Stimulated activated CD8-positive, alpha-beta memory T cell treated with anti-CD3 and anti-CD28 coated beads, Interleukin-4, amount 100 ng/mL, for 1 hour (primary cell): ENCODE measurements at places on chromosomes 5 and 9.
A peak's percentile ranks its signal among the peaks of the same experiment; 100 is the strongest.

DNA sequence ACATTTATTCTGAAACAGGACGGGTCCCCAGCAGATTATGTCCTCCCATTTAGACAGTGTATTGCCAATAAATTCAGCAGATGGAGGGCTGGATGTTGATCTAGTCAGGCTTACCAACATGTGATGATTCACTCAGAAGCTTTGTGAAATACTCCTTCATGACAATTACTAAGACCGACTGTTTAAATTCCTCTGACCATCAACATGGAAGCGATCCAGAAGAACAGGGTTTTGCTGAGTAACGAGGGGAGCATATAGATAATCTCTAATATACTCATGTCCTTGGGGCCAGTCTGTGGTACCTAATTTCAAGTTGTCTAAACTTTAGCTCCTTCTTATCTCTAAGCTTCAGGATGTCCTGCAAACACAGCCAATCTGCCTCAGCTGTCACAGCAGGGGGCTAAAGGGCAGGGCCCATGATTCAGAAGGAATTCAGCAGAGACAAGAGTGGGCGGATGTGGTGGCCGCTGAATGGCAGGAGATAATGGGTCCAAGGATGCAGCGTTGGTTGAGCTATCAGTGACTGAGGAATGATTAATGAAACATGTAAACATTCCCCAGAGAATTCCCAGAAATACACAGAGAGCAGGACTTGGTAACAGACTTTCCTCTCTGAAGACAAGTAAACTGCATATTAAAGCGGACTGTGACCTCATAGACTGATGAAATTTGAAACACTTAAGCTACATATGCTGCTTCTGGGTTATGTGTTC, 109.4 kb downstream of the ANKRD55 start:
- DNase-seq, result no peak

DNA sequence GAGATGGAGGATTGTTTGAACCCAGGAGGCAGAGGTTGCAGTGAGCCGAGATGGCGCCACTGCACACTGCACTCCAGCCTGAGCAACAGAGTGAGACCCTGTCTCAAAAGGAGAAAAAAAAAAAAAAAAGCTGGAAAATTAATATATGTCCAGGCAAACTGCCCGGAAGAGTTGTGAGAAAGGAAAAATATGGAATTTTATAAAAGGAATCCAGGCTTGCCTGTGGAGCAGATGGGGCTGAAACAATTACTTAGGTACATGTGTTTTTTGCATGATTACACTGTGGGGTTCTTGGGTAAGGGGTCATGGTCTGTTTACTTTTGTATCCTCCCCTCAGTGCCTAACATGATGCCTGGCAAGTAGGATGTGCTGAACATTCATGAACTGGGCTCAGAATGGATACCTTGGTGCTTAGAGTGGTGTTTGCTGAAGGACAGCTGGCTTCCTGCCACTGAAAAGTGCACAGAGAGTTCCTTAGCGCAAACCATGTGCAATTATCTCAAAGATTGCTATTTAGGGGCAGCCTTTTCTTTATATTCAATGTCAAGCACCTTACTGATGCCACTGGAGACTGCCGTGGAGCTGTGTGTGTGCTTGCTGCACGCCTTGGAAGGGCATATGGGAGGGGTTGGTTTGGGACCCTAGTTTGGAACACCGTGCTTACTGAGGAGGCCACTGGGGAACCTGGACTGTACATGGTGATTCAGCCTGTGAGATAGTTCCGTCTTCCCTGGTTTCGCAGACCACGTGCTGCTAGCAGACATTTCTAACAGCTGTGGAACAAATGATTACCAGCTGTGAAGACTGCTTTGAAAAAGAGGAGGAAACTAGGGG, 78.4 kb downstream of the MAP1B start:
- DNase-seq, result no peak

DNA sequence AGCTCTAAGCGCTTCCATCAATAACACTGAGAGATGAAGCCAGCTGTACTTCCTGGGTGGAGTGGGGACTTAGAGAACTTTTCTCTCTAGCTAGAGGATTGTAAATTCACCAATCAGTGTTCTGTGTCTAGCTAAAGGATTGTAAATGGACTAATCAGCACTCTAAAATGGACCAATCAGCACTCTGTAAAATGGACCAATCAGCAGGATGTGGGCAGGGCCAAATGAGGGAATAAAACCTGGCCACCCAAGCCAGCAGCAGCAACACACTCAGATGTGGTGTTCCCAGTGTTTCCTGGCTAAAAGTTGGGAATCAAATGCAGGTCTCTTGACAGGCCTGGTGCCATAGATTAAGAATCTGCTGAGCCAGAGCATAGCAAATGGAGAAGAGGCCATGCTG, 60.5 kb downstream of the ALDH7A1 start:
- no peak for DNase-seq

DNA sequence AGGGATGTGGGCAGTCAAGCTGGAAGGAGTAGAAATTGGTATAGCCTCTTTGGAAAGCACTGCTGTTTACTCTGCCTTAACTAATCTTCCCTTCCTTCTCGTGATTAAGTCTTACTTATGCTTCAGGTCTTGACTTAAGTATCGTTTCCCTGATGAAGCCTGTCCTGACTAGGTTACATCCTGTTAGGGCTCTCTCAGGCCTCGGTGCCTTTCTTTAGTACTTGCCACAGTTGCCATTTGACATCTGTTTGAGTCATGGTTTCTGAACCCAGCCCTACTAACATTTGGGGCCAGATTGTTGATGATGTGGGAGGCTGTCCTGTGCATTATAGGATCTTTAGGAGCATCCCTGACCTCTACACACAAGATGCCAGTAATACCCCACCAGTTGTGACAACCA, 94.4 kb downstream of the GAPVD1 start:
- no peak for DNase-seq

DNA sequence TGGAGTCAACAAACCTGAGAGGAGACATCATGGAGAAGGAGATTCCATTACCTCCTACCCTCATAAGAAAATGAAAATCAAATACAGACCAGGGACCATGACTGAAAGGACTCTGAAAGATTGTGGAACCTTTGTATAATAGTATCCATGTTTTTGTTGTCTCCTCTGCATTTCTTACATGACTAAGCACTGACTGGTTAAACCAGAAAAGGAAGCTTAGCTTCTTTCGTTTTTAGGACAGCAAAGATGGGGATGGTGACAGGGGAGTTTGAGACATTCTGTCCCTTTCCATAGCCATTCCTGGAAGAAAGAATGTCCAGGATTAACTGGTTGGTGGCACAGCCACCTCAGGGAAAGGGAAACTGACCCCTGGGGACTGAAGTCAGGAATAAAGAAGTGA, 22.2 kb downstream of the ITGA1 start:
- no peak for DNase-seq

GRCh38 chr5:40823459-40823858, 11.6 kb downstream of the RPL37 start:
- no peak for DNase-seq

DNA sequence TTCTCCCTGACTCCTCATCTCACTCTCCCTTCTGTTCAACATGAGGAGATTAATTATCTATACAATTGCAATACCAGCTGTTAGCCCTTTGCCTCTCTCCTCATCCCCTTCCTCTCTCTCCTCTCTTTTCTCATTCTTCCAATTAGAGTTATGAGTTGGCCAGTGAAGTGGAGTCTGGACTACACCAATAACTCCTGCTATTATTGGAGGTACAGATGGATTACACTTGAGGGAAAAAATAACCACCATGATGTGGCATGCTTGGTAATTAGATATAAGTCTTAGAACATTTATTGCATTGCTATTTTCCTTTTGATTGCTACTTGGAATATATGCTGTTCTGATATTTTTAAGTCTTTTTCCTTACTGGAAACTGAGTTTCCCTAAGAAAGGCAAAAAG, 159.2 kb downstream of the FRMD3 start:
- DNase-seq, result no peak

DNA sequence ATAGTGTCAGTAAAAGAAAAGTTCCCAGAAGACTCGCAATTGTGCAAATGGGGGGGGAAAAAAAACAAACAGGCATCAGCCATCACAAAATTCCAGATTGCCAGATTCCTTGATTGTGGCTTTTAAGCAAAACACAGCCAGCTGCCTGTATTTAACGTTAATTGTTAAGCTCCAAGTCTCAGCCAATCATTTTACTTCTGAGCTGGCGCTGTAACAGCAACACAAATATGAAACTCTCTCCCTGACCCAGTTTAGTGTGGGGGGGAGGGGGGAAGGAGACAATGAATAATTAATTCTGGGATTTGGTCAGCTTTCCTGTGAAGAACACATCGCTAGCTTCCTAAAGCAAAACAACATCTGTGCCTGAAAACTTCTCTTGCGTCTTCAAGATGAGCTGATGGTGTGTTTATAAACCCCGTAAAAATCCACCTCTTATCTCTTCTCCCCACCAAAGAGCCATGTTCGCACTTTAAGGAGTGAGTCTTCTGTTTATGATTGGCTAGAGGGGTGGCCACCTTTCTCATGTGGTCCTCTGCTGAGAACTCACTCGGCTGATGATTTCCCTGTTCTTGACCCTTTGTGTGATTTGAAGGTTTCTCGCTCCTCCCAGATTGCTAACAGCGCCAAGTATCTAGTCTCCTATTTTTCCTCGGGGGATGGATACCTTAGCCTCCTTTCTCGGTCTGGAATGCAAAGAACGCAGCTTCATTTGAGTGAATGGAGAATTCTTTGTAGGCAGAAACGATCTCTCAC, 160.2 kb upstream of the DAPK1 start:
- DNase-seq, result no peak

DNA sequence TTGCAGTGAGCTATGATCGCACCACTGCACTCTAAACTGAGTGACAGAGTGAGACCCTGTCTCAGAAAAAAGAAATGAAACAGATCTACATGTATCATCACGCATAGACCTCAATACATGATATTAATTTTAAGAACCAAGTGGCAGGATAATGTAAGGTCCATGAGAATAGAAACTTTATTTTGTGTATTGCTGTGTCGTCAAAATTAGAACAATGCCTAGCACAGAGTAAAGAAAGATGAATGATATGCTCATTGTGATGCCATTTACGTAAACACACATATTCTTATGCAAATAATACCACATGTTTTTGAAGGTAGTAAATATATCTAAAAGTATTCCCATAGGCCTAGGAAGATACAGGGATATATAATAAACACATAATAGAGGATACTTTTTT, 3.6 kb upstream of the UIMC1 start:
- DNase-seq, result no peak

DNA sequence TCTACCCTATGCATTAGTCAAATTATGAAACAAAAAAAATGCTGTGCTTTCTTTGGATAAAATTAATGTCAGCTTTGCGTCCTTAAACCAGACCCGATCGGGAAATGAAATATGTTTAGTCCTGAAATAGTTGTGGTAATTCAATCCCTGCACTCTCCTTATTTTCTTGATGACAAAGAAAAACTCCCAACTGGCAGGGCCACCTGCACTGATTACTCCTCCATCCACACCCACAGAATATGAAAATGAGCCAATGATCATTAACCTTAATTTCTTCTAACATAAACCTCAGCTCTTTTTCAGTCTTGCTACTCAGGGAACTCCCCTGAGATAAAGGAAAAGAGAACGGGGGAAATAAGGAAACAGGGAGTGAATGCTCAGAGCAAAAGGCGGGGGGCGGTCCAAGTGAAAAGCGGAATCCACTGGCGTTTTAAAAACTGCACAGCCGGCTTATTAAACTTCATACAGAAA, 245.3 kb downstream of the BNC2 start:
- DNase-seq, result no peak

- no peak for DNase-seq
These were observed 86.1 kb downstream of the ZNF354C start for GRCh38 chr5:179146277-179146676.

GRCh38 chr5:56302027-56302426, 68.9 kb upstream of the ANKRD55 start:
- DNase-seq, result no peak

- no peak for DNase-seq
These were observed at the start of gene RASEF for GRCh38 chr9:83062651-83063527. TSS of gene RASEF (minus strand) at chr9:83063142. CDS start at chr9:83062867, 275 bp downstream.

DNA sequence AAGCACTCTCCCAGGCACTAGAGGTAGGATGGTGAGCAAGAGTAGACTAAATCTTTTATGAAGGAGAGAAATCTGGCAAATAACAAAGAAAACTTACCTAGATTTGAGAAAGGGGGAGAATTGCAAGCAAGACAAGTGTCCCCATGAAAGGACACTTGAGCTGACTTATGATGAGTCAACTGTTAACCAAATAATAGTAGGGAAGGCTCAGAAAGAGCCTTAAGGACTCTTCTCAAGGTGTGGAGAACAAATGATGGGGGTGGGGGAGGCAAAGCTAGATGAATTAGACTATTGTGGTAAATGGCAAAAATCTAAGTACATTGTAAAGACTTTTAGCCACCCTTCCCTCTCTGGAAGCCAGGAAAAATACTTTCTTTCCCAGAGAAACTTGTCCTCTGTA, 77.6 kb upstream of the RASA1 start:
- DNase-seq, result no peak

DNA sequence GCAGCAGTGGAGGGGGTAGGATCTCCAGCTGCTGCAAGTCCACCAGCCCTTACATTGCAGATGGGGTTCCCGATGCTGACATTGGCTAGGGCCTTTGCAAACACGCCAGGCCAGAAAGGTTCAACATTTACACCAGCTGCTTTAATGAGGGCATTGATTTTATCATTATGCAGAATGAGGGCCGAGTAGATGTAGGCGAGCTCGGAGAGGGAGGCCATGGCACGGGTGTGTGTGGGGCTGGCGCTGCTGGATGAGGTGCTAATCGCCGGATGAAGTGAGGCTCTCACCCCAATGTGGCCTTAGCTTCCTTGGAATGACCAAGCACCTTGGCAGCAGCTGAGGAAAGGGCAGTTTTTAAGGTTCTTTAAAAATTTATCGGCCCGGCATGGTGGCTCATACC, 27.4 kb downstream of the PHAX start:
- DNase-seq, result no peak

- DNase-seq, result peak; percentile 35
These were observed 13.3 kb upstream of the RECK start for GRCh38 chr9:36023260-36024048.

DNA sequence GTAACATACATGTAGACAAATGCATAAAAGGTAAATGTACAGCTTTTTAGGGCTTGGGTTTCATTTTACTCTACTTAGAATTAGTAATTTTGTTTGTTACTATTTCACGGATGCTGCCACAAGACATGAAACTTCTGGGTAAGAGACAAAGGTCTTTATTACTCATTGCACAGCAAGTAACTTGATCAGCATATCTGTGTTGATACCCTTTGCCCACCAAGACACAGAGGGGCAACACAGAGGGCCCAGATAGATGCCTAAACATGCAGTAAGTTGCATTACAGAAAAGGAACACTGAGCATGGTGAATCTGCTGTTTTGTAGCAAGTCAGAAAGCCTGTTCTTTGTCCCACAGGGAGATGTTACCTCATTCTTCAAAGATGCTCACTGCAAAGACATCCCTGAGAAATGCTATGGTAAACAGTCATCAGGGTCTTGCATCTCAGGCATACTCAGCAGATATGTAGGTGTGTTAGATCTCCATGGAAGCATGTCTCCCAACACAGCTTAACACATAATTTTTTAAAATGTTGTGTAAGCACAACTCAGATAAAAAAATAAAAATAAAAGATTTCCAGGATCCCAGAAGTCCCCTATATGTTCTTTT, 10.3 kb downstream of the ITGA2 start:
- DNase-seq, result no peak

DNA sequence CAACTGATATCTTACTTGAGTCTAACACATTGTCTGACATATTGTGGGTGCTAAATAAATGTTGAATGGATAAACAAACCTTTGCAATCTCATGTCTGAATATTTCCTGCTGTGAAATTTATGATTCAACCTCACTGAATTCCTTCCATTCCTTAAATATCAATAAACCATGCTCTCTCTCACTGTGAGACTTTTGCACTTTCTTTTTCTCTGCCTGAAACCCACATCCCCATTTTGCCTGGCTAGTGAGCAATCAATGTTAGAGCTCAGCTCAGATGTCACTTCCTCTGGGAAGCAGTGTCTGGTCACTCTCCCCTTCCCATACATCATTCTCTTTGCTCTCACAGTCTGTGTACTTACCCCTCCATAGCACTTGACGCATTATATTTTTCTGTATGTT, 383.7 kb upstream of the TRPC7 start:
- DNase-seq, result no peak
